ENCODE measurements at places on chromosomes 11 and 22.

DNA sequence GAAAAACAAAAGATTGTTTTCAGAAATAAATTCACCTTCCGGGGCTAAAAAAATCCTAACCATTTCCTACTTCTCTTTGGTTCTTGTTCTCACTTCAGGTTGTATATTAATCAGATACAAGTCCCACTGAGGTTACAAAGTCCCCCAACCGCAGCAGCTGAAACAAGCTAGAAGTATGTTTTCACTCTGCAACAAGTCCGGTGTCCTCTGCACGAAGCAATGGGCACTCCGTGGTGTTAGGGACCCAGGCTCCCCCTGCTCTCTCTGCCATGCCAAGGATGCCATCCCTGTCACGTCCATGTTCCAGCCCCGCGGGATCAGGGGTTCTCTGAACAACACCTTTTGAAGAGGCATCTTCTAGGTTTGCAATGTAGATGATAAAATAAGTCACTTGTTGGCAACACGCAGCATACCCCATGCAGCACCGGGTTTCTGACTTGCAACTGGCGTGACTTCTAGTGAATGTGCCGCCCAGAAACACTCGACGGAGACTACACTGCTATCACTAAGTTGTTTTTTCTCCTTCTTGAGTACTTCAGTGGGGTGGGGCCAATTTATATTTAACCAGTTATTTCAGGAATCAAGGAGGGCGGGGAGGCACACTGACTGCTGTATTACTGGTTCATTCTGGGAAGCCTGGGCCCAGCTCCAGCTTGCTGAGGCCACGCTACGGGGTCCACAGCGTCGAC is 25.4 kb upstream of the GSTP1 start:
- no peak for DNase-seq

GRCh38 chr11:35135222-35135621 is 3.7 kb upstream of the CD44 start:
- DNase-seq, result no peak

GRCh38 chr11:28228196-28228895 is 120.2 kb downstream of the METTL15 start:
- no peak for DNase-seq

DNA sequence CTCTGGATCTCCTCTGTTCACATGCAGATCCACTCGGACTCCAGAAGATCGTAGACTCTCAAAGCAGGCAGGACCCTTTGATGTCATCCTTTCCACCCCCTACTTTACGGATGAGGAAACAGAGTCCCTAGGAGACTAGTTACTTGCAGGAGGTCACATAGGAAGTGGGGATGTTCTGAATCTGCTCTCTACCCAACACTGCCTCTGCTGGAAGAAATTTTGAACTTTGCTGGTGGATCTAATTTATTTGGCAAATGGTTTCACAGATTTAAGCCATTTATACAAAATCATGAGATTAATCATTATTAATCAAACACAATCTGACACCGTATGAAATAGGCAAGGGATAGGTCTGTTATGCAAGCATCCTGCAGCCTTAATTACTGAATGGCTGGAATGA is 55.0 kb upstream of the USP47 start:
- DNase-seq, result no peak

- DNase-seq, result no peak
Measured at GRCh38 chr11:42957831-42958230, 354.0 kb upstream of the API5 start.

- no peak for DNase-seq
Measured at GRCh38 chr11:45511566-45511965, 153.9 kb downstream of the CHST1 start.

DNA sequence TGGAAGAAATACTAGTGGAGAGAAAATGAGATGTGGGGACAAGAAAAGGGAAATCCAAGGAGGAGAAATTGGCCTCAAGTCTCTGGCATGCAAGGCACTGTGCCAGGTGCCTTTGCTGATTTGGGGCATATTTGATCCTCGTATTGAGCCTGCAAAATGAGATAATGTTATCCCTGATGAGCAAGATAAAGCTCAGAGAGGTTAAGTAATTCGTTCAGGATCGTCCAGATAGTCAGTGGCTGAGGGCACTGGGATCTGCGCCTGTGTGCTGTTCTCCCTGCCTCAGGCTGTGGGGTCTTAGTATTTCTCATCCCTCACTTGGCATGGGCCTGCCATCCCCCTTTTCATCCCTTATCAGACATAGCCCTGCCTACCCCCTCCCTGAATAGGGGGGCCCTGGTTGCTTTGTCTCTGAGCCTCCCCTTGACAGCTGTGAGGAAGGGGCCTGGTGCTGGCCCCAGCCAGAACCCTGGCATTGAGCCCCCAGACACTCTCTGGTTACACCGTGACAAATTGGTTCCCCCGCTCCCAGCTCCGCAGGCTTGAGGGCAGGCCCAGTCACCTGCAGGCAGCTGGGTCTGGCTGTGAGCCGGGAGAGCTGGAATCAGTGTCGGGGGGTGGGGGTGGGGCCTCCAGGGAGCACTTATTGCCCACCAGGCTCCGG is 85.7 kb downstream of the NECTIN1 start:
- DNase-seq, result no peak

DNA sequence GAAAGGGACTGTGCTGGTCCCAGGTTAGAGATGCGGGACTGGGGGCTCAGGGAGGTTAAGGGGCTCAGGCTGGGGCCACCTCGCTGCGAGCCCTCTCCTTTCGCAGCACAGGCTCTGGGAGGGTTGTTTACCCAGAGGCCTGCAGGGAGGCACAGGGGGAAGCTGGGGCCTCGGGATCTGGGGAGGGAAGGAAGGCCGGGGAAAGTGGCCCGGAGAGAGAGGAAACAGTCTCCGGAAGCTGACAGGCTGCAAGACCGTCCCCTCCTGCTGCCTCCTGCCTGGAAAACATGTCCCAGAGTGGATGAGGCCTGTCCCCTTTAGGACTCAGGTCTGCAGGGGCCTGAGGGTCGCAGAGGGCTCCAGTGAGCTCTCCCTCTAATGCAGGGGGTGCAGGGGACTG is 45.4 kb downstream of the MYO7A start:
- DNase-seq, result no peak

- no peak for DNase-seq
Measured at GRCh38 chr11:31825838-31826484, 14.8 kb upstream of the PAX6 start.

- DNase-seq, result no peak
Measured at GRCh38 chr11:30432178-30432577, 109.3 kb downstream of the ARL14EP start.

DNA sequence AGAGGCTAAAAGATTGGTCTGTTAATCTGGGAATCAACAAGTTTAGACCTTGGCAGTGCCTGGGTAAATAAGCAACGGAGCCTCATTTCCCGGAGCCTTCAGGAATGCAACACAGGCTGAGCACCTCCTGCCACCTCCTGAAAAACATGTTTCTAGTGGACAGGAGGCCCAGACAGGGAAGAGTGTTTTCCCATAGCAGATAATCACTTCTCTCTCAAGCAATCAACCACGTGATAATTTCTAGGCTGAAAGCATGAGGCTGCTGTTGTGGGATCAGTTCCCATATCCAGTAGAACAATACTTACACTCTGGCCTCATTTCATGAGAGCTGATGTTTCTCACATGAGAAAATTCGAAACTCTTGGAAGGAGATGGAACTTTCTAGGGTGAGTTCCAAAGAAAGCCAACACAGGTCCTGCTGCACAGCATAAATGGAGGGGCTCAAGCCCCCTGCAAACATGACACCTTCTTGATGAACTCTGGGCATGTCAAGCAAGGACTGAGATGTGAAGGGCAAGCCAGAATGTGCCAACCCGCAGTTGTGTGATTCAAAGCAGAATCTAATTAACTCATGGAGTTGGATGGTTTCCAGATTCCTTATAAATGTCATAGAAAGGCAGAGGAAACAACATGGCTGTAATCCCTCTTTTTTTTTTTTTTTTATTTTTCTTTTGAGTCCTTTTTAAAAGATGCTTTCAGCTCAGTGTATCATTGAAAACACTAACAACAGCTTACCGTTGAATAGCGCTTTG is 228.5 kb upstream of the SESN3 start:
- no peak for DNase-seq

- DNase-seq, result no peak
Measured at GRCh38 chr22:39728236-39728860, 157.8 kb downstream of the CACNA1I start.

DNA sequence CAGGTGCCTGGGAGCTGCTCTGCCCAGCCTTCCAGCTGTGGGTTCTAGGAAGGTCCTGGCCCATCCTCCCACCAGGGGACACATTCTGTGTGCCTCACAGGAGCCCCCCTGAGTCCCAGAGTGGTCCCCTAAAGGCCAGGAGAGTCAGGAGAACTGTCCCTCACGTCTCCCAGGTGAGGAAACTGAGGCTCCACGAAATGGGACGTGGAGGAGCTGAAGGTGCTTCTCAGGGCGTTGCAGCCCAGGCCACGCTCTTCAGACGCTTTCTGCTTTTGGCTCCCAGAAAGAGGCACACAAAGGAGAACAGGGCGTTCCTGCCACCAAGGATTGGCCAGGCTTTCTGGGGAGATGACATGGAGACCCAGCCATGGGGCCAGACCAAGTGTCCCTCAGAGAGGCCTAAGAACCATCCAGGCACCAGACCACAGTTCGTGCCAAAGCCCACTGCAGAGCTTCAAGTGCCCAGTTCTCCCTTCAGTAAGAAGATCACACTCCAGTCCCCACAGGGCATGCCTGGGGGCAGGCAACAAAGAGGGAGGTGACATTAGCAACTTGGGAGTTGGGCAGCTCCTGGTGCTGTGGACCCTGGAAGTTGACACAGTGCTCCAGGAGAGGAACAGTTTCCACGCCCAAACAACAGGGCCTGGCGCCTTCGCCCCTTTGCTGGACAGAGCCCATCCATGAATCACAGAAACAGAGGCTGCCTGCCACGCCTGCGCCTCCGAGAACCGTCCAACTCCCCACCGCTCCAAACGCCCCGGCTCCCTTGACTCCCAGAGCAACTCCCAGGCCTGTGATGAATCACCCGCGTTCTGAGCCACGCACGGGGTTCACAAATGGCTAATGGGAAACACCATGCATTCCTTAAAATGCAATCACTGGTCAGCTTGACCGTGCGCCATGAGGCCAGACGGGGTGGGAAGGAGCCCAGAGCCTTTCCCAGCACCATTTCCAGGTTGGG is 589.2 kb downstream of the BRD1 start:
- no peak for DNase-seq
